ENCODE measurements at places on chromosomes 7 and 10. TPM values are rescaled to one million over a fixed set of nuclear protein-coding genes. Genes with fewer than 3 reads are reported as not detected.

The CADPS2 gene
- 3.9 TPM for polyA plus RNA-seq

The H2BK1 gene
- polyA plus RNA-seq, result not detected

DNA sequence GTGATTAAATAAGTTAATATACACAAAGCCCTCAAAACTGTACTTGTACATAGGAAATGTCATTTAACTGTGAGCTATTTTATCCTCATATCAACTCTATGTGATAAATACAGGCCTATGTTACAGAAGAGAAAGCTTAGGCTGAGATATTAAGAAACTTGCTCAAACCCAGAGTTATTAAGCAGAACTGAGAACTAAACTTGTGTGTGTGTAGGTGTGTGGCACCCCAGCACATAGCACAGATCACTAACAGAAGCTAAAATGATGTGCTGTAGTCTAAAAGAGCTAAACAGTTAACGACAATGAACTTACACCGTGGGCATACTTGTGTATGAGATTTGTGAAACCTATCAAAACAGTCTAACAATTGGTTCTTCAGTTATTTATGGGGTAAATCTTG lies 34.5 kb downstream of the MTPN start:
- DNase-seq, result no peak

DNA sequence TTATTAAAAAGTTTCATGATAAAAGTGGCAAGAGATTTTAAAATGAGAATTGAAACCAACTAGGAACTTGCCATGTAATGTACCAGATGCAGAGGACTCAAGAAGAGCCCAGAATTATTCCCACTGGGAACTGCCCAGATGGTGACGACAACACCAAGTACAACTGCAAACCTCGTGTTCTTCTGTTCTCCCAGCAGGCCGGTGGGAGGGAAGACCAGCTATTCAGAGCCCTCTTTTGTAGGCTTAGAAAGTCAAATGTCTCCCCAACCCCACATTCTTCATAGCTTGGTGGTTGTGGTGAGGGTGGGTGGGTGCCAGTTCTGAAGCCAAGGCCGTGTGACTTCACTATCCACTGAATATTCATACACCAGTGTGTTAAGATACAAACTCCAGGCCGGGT lies 54.3 kb upstream of the ITGB1 start:
- DNase-seq, result no peak

- DNase-seq, result no peak
These were observed 4.1 kb upstream of the NACAD start for GRCh38 chr7:45092931-45093235.

DNA sequence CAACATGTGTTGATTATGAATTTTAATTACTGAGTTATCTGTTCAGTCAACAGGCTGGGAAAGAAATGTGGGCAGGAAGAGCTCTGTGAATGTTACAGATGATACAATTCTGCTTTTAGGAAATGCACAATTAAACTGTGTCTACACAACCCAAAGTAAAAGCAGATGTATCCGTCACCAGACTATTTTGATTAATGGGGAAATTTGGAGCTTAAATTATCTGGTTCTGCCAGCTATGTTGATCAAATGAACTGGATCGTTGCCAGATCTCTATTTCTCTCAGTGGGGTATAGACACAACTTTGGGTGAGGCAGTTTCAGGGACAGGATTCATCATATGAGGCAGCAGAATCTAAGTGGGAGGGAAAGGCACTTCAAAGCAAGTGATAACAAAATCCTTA lies 136.5 kb downstream of the NEUROD6 start:
- DNase-seq, result no peak

The PKD2L1 gene
- not detected for polyA plus RNA-seq

GRCh38 chr10:15627617-15628196 lies 92.0 kb downstream of the ITGA8 start:
- no peak for DNase-seq

The NSUN6 gene
- 19.0 TPM for polyA plus RNA-seq

Data from forelimb muscle (tissue), 1 donor.